ENCODE measurements at places on chromosomes 12 and 14. TPM values are rescaled to one million over a fixed set of nuclear protein-coding genes. Genes with fewer than 3 reads are reported as not detected.

DNA sequence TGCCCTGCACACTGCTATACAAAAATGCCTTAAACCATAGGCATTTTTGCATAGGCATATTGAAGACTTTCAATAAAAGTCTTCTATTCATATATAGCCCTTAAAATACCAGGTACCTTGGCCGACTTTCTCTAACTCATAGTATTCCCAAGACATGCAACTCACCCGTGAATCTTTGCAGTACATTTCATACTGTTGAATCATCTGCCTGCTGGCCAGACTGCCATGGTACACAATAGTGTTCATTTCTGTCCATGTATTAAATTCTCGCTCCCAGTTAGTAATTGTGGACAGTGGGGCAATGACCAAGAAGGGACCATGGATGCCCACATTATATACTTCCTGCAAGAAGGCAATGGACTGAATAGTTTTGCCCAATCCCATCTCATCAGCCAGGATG lies 24.3 kb upstream of the SUPT16H start:
- DNase-seq, result no peak

GRCh38 chr14:21032326-21033132 lies 2.1 kb downstream of the RNASE13 start:
- no peak for DNase-seq

DNA sequence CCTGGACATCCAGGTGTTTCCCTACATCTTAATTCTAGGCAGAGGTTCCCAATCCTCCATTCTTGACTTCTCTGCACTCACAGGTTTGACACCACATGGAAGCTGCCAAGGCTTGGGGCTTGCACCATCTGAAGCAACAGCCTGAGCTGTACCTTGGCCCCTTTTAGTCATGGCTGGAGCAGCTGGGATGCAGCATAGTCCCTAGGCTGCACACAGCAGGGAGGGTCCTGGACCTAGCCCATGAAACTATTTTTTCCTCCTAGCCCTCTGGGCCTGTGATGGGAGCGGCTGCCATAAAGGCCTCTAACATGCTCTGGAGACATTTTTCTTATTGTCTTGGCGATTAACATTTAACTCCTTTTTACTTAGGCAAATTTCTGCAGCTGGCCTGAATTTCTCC lies 417.2 kb upstream of the FLRT2 start:
- no peak for DNase-seq

DNA sequence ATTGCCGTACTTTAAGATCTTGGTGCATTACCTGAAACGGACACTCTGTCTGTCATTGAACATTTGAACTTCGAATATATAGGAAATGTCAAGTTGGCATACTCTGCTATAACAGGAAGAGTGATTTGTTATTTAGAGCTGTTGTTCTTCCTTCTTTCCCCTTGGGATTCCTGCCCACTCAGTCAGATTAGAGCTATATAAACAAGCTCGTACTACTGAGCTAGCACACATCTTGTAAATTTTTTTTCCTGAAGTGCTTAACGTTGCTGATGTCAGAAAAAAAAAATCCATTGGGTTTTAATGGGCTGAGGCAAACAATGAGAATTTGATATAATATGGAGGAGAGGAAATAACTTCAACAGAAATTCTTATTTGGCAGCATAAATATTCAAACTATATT lies 26.8 kb downstream of the RGS6 start:
- DNase-seq, result no peak

GRCh38 chr14:89617481-89618329 lies 200.7 kb upstream of the FOXN3 start:
- peak; percentile 45 for DNase-seq

PRPH gene
- total RNA-seq, result 22.8 TPM
